ENCODE measurements at places on chromosomes 11 and 22.
A peak's percentile ranks its signal among the peaks of the same experiment; 100 is the strongest.

GRCh38 chr11:46247659-46248058 lies 29.8 kb upstream of the CREB3L1 start:
- DNase-seq: no peak

DNA sequence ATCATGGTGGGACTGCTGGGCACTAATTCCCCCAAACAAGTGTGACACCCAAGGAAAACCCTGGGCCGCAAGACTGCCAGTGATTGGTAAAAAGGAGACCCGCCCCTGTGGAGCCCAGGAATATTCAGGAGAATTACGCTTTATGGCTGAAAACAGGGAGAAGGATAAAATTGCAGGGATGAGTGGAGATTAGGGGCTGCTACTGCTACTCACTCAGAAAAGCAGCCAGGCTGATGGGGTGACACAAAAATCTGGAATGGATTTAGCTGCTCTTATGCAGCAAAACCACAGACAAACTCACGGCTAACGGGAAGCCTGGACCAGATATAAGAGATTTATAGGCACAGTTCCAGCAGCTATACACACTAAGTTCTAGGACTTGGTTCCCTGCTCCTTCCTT lies 4.4 kb upstream of the FBXO3 start:
- DNase-seq: no peak

- DNase-seq: peak; percentile 43
Measured at GRCh38 chr22:31096657-31097279, 10.6 kb downstream of the SELENOM start.

- DNase-seq: no peak
Measured at GRCh38 chr11:31199378-31199777, 170.2 kb downstream of the DCDC1 start.

DNA sequence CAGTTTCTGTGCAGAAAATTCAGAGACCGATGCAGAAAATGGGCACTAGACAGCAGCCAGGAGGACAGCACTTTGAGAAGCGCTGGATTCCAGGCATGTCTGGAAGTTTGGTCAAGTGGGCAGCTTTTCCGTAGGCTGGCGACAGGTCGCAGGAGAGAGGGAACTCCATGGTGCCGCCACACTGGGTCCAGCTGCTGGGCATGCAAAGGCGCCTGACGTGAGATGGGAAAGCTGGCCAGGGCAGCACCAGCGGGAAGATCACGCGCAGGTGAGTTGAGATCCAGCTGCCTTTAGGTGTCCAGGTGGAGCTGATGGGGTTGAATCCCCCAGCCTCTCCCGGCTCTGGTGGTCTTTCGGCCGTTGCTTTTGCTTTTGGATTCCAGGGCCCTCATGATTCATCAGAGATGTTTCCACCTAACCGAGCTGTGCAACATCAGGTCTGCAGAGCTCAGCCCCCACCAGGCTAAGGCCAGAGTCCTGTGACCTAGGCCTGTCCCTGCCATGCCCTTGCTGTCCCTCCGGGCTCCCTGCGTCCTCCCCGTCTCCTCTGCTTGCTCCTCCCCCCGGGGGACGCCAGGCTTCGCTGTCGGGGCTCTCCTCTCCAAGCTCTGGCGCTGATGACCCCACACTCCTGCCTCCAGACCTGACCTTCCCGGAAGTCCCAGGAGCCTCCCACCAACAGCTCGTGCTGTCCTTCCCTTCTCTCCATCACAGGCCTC lies 1001.7 kb downstream of the BRD1 start:
- peak; percentile 31 for DNase-seq

GRCh38 chr22:27260087-27260698 lies 541.4 kb downstream of the MN1 start:
- DNase-seq: no peak

GRCh38 chr11:78202733-78203167 lies 14.0 kb downstream of the USP35 start:
- DNase-seq: no peak

DNA sequence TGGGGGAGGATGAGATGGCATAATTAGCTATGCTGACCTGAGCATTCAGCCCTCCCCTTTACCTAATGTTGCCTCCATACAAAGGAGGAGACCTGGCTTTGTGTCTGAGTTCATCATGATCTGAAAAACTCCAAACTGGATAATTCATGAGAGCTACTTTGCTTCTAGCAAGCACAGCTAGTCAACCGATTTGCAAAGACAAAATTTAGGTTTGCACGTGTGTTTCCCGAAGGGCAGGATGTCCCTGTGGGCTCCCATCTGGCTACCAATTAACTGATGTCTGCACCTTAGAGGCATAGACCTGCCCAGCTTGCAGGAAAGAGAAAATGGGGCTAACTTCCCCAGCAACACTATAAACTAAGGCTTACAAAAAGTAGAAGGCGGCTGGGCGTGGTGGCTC lies 42.2 kb upstream of the POU2AF1 start:
- no peak for DNase-seq

GRCh38 chr11:118673361-118674081 lies 5.9 kb downstream of the TREH start:
- DNase-seq: no peak

DNA sequence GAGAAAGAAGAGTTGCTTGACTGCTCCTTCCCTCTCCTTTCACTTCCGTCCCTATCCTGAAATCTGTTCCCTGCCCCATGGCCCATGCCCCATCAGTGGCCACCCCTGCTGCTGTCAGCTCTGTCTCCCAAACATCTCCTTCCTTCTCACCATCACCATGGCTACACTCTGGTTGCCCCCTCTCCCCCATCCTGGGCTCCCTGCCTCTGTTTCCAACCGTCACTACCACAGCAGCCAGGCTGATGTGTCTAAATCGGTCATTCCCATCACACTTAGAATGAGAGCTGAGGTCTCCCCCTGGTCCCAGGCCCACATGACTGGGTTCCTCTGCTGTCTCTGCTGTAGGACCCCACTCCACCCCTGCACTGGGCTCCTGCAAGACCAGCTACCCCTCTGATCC lies 54.6 kb upstream of the EIF3D start:
- DNase-seq: no peak

GRCh38 chr11:32855601-32856000 lies 25.9 kb downstream of the PRRG4 start:
- DNase-seq: no peak

DNA sequence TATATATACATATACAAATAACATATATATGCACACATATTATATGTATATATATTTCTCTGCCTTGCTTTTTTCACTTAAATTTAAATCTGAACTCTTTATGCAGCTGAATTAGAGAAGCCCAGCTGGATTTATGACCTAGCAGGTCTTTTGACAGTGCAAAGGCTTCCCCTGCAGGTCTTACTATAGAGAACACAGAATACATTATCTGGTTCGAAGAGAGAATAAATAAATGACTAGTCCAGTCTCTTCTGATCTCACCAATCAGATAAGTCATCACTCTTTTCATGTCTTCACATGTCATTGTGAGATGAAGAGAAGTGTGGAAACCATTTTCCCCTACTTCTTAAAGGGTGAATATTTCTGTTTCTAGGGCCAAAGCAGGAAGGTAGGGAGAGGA lies 58.2 kb downstream of the OR10A6 start:
- DNase-seq: no peak

DNA sequence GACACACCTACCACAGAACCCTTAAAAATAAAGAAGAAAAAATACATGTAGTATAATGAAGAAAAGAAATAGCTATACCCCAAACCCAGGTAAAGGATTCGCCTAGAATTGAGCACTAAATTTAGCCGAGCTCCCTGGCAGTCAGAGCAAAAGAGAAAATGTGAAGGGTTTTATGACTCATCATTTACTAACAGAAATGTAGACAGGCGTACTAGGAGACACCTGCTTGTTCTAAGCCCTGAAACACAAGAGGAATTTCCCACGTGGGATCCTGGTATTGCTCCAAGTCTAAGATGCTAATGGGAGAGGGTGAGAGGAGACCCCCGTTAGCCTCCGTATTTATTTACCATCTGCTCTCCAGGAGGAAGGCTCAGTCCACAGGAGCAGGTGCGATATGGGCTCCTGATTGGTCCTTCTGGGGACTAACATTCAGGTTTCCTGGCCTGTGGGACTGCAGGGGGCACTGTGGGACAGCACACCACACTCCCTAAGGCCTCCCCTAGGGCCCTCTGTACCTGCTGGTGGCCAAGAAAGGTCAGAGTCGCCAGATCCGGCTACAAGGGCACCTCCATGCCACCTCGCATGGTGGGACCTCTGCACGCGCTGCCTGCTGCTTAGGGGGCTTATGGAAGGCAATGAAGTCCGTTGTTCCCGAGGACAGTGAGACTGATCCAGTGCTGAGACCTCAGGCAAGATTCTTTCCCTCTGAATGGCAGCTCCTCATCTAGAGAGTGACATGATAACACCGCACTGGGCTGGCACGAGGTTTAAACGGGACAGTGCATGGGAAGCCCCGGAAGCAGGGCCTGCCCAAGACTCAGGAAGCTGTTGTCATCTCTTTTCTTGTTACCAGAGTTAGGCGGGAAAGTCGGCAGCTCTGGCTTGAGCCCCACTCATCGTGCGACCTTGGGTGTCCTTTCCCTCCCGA lies 25.8 kb downstream of the KCNC1 start:
- peak; percentile 71 for DNase-seq

- DNase-seq: peak; percentile 57
Measured at GRCh38 chr11:130146796-130147195, 12.8 kb upstream of the ST14 start.

DNA sequence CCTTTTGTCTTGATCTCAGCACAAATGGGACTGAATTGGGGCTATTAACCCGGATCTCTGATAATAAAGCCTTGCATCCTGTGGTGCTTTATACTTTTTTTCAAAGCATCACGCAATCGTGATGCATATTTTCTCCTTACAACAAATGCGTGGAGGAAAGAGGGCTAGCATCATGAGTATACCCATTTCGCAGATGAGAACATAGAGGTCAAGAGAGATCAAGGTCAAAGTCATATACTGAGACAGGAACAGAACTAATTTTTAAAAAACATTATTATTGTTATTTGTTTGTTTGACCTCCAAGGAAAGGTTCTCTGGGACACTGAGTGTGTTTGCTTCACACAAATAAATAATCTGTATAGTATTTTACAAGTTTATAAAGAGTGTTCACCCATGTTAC lies 191.2 kb downstream of the ST3GAL4 start:
- no peak for DNase-seq

- no peak for DNase-seq
Measured at GRCh38 chr11:32538804-32539203, 44.8 kb upstream of the EIF3M start.

- DNase-seq: peak; percentile 82
Measured at GRCh38 chr11:59186130-59186594, 14.2 kb downstream of the DTX4 start.

DNA sequence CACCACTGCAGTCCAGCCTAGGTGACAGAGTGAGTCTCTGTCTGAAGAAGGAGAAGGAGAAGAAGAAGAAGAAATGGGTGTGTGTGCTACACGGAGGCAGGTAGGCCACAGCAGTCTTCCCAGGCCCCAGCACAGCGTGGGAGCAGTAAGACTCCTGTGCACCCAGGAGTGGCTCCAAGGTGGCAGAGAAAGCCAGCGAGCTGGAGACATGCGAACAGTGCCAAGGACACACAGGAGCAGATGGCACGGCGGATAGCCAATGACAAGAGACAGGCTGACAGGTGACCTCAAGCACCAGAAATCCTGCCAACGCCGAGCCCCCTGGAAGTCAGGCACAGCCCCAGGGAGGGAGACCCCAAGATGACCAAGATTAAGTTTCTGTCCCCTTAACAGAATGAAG lies 9.0 kb upstream of the SCGB1A1 start:
- DNase-seq: no peak

DNA sequence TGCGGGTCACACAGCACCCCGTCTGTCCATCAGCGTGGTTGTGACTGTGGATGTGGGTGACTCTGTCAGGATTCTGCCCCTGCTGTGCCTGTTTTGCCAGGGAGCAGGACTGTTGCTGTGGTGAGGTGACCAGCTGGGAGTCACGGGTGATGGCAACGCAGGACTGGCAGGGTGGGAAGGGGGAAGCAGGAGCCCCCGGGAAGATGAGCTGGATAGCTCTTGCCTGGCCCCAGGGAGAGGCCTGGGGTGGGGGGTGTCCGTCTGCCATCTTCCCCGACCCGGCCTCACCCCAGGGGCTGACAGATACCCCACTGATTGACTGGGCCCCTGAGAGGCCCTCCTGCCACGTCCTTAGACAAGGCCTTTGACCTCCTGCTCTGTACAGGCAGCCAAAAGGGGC lies 34.3 kb upstream of the TSPAN18 start:
- no peak for DNase-seq

DNA sequence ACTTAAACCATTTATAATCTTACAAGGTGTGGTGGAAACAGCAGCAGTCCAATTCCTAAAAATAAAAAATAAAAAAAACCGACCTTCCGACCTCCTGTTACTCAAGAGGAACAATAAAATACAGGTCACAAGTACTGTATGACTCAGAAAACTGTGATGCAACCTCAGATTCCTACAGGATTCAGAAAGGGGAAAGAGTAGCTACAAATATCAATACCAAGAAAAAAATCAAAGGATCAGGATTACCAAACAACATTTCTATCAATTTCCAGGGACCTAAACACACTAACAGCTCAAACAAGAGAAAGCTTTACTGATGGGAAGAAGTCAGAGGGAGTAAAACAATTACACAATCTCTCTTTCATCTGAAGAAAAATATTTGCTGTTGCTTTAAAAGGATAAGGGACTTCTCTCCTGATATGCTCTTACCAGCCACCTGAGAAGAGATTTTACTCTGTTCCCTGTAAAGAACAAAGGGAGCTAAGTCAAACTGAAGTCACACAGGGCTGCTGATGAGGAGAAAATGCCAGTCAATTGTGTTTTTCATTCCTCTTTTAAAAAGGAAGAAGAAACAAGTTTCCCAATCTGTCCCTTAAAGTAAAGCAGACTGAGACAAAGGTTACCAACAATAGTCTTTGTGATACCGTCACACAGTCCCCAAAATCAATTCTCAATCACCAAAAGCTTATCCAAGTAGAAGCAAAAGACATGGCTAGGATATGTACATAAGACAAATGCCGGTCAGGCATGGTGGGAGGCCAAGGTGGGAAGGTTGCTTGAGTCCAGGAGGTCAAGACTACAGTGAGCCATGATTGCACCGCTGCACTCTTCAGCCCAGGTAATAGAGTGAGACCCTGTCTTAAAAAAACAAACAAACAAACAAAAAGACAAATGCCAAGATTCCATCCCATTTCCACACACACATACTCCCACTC lies 39.3 kb downstream of the AMBRA1 start:
- DNase-seq: no peak

- DNase-seq: no peak
Measured at GRCh38 chr11:119345685-119346084, 820 bp downstream of the MFRP start.

GRCh38 chr11:73209892-73210291 lies 8.2 kb upstream of the P2RY2 start:
- no peak for DNase-seq

Data from Peyer's patch (tissue), 4 donors.